Panc1 (cell line): ENCODE measurements at places on chromosomes 13 and 19.

GRCh38 chr13:29654843-29655547, 59.5 kb upstream of the SLC7A1 start:
- DNase-seq: no peak

DNA sequence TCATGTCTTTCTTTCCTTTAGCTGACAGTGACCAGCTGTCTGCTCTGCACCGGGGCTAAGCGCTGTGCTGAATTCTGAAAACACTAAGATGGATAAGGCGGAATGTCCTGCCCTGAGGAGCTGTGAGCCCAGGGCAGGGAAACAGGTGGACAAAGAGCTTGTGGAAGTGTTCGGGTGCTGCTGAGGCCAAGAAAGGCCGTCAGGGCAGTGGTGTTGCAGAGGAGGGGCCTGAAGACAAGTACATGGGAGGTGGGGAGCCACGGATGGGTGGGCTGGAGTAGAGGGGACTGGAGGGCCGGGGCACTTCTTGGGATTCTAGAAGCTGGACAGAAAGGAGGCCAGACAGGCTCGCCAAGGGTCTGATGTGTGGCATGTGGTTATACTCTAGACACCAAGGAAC, 66.2 kb upstream of the GPR183 start:
- DNase-seq: no peak

DNA sequence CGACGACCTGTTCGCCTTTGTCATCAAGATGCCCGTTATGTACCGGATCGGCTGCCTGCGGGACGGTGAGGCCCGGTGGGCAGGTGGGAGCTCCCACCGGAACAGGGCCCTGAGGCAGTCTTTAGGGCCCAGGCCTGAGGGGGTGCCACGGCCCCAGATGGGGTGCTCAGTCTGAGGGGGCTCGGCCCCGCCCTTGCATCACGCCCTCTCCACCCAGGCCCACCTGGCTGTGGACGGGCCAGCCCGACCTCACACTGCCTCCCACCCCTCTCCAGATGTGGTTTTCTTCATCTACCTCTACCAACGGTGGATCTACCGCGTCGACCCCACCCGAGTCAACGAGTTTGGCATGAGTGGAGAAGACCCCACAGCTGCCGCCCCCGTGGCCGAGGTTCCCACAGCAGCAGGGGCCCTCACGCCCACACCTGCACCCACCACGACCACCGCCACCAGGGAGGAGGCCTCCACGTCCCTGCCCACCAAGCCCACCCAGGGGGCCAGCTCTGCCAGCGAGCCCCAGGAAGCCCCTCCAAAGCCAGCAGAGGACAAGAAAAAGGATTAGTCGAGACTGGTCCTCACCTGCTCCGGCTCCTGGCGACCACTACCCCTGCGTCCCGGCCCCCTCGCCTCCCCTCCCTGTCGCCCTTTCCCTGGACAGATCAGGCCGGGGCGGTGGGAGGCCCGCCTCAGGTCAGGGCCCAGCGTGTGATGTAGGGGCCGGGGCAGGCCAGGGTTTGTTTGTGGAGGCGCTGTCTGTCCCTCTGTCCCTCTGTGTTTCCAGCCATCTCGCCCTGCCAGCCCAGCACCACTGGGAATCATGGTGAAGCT, 8.7 kb upstream of the RELB start:
- DNase-seq: no peak

GRCh38 chr19:45166723-45167252, 6.0 kb upstream of the NKPD1 start:
- DNase-seq: no peak

DNA sequence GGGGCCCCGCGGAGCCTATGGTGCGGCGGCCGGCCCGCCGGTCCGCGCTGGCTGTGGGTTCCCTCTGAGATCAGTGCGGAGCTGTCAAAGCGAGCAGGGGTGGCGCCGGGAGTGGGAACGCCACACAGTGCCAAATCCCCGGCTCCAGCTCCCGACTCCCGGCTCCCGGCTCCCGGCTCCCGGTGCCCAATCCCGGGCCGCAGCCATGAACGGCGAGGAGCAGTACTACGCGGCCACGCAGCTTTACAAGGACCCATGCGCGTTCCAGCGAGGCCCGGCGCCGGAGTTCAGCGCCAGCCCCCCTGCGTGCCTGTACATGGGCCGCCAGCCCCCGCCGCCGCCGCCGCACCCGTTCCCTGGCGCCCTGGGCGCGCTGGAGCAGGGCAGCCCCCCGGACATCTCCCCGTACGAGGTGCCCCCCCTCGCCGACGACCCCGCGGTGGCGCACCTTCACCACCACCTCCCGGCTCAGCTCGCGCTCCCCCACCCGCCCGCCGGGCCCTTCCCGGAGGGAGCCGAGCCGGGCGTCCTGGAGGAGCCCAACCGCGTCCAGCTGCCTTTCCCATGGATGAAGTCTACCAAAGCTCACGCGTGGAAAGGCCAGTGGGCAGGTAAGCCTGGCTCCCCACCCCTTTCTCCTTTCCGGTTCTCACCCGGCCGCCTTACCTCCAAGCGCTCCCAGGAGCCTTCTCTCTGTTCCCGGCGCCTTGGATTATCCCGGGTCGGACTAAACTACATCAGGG, at the start of gene PDX1:
Gene PDX1 (plus strand): TSS at position 67 of the 743 bp plus-strand sequence. CDS start 139 bp downstream, at position 206.
- DNase-seq: no peak

- DNase-seq: no peak
Observed at GRCh38 chr19:38989066-38989605, 13.6 kb upstream of the FBXO17 start.

- DNase-seq: no peak
Observed at GRCh38 chr13:62057286-62057685, 641.6 kb upstream of the PCDH20 start.

- no peak for DNase-seq
Observed at GRCh38 chr19:10555610-10555973, 10.2 kb downstream of the KRI1 start.

GRCh38 chr19:20423381-20424197, 142.0 kb downstream of the ZNF737 start:
- peak; percentile 67 for DNase-seq

GRCh38 chr19:50565984-50566903, 2.0 kb downstream of the LRRC4B start:
- no peak for DNase-seq
